ENCODE measurements at places on chromosomes 7 and 10.

DNA sequence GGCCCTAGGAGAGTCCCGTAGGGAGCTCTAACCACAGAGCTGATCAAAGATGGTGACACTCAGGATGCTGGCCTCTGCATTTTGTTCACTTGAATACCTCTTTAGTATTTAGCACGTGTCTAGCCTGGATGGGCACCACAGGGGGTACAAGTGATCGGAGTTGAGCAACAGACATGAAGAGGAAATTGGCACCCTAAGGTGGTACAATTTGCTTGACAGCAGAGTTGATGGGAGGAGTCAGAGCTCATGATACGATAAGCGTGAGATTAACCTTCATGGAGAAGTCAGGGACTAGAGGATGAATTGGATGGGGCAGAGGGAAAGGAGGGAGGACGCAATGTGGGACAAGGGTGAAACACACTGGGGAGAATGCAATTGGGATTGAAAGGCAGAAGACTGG, 9.9 kb upstream of the ZNF212 start:
- no peak for DNase-seq

GRCh38 chr7:80135309-80136104, 876 bp downstream of the GNAI1 start:
- no peak for DNase-seq

GRCh38 chr7:1742555-1743303, 72.7 kb downstream of the ELFN1 start:
- DNase-seq, result peak; percentile 13

DNA sequence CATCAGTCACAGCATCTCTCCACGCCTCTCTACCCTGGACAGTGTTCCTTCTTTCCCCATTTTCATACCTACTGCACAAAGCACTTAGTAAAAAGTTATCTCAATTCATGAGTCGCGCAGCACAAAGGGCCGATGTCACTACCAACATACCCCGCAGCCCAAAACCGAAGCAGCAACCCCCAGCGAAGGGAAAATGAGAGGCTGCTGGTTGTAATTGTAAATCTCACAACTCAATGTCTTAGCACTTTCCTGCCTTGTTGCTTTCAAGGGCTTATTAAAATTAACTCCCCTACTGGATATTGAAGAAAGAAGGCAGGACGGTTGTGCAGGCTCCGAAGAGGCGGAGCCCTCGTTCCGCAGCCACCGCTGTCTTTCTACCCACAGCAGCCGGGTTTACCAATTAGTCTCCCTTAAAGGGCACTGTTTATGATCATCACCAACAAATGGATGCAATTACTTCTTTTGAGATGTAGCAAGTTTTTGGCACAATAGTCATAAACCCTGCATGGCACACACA, 6.5 kb downstream of the DIP2C start:
- DNase-seq, result no peak

All from CD4-positive, alpha-beta T cell treated with Interleukin-6 at 100 ng/mL for 8 hours (primary cell).